Left hindlimb (tissue), 1 donor: ENCODE measurements at places on chromosomes 6 and 20.
A peak's percentile ranks its signal among the peaks of the same experiment; 100 is the strongest.

- no peak for DNase-seq
Observed at GRCh38 chr6:66930559-66931290, 1223.7 kb upstream of the EYS start.

- no peak for DNase-seq
Observed at GRCh38 chr20:4633379-4633778, 88.3 kb upstream of the PRND start.

DNA sequence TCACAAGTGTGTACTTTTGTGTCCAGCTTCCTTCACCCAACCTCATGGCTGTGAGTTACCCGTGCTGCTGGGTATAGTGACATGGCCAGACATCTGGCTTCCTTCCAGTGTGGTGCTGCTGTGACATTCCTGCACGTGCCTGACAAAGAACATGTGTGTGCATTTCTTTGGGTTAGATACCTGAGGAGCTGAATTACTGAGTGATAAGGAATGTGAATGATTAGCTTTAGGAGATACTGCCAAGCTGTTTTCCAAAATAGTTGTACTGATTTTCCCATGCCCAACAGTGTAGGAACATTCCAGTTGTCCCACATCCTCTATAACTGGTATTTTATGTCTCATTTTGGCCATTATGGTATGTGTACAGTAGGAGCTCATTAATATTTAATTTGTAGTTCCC lies 132.5 kb downstream of the PREX1 start:
- DNase-seq = no peak

DNA sequence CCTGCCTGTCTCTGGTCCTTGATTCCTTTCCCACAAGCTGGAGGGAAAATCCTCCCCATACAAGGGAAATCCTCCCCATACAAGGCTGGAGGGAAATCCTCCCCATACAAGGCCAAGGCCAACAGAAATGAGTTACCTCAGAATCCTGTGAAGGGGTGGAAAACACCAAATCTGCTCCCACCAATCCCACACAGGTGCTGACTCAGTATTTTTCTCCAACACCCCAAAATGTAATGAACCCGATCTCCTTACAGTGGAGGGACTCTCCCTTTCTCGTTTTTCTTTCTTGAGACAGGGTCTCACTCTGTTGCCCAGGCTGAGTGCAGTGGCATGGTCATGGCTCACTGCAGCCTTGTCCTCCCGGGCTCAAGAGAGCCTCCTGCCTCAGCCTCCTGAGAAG lies 6.3 kb downstream of the SNHG17 start:
- no peak for DNase-seq

DNA sequence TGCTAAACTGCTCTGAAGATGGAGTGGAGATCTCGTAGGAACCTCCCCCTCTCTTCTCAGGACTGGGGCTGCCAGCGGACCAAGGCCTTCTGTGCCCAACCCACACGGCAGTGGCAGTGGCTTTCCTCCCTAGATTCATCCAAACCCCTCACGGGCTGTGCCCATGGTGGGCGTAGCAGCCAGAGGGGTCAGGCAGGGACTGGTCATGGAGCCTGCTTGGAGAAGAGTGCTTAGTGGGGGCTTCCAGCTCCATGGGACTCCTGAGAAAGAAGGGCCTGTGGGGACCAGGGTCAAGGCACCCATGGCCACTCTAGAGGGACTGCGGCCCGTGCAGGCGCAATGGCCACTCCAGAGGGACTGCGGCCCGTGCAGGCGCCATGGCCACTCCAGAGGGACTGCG lies 86.6 kb downstream of the TAF4 start:
- DNase-seq = no peak

GRCh38 chr6:47230579-47230978 lies 79.1 kb downstream of the TNFRSF21 start:
- no peak for DNase-seq

- DNase-seq = peak; percentile 28
Observed at GRCh38 chr6:15621203-15622044, 41.4 kb downstream of the DTNBP1 start.

DNA sequence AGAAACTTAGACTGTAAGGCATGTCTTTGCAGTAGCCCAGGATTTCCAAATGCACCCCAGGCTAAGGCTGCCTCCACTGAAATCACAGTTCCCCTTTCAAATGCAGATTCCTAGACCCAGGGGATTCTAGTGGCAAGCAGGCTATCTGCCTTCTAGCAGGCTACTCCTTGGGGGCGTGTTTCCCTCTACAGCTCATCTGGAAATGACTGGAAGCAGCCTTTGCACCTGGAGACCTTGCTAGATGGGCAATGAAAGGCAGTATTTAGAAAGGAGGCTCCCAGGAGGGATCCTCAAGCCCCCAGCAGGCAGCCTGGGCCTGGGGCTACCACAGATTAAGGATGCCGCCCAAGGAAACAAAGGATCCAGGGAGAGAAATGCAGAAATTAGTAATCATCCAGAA lies 26.0 kb upstream of the SYNDIG1 start:
- DNase-seq = no peak

DNA sequence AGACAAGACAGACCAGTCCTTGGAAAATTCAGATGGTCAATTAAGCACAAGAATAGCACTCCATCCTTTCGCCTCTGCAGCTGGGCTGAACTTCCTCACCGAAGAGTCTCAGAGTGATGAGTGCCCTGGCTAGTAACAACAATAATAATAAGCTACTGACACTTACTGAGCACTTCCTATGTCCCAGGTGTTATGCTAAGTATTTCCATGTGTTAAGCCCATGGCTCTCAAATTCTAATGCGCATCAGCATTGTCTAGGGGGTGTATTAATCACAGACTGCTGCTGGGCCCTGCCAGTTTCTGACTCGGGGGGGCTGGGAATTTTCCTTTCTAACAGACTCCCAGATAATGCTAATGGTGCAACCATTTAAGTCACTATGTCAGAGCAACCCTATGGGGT lies 118.2 kb upstream of the LRFN2 start:
- DNase-seq = no peak

- no peak for DNase-seq
Observed at GRCh38 chr6:57222743-57223077, 603 bp upstream of the RAB23 start.

DNA sequence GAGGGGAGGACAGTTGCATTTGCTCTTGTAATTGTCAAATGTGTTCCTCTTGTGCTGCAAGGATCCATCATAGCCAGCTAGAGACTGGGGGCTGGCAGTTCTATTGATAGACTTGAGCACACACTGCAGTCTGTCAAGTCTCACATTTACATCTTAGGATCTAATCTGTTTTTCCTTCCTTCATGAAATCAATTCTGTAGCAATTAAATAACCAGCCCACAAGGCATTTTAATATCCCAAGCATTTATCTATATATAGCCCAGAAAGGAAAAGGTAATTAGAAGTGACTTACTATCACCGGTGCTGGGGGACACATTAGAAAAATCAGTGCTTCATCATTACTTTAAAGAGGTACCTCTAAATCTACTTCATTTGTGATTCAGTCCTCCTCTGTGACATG lies 143.0 kb upstream of the STXBP5 start:
- DNase-seq = no peak

DNA sequence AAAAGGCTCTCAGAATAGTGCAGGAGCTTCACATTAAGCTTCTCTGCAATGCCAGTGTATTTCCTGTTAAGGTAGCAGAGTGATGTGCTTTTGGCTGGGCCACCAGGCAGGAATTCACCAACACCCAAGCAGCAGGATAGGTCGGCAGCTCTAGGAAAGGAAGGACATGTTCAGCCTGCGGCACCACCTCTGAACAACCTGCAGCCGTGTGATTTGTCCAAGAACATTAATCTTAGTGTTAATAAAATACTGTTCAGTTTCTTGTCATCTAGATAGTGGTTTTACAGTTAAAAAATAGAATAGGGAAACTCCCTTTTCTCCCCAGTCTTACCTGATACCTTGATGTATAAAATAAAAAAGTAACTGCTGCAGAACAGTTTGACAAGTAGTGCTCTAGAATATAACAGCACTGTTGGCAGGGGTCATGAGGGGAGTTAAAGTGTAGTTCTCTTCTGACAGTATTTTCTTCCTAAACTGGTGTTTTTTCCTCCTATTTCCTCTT lies 18.8 kb downstream of the ZNF292 start:
- no peak for DNase-seq

DNA sequence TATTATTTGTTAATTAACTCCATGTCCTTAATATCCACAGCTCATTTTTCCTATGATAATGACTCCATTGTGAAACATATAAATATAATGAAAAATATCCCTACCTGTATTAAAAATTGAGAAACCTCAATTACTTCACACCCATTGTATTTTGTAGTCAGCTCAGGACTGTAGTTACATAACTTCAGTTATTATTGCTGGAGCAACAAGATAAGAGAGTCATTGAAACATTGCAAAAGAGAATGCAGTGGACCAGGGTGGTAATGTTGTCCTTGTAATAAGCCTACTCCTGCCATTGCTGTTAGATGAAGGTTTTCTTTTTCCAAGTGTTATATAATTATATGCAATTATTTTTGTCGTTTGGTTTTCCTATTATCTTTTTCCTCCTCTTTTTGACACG lies 184.4 kb downstream of the PRL start:
- DNase-seq = no peak

DNA sequence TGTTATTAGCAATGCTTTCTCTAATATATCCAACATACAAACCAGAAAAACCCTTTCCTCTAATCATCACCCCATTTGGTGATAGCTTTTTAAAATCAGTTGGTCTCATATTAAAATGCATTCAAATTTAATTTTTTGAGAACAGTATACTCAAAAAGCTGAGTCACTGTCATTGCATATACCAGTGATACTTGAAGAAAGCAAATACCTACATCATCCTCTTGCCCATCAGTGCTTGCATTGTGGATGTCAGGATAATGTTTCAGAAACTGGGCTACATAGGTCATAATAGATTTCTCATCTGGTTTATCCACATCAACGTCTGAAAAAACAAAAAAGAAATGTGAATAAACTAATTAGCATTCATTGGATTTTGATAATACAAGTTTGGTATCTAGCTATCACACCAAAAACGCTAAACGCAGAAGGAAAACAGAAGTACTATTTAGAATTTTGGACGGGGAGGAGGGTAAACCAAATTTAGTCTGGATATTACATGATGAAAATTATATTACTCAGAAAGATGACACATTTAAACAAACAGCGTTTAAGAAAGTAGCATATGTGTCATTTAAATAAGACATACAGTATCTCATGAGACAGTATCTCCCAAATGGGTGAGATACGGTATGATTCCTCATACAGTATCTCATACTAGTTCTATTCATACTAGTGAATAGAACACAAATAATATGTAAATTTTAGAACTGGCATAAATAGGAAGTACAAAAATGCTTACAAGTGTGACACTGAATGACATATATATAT lies 134.6 kb downstream of the SYNE1 start:
- DNase-seq = no peak

DNA sequence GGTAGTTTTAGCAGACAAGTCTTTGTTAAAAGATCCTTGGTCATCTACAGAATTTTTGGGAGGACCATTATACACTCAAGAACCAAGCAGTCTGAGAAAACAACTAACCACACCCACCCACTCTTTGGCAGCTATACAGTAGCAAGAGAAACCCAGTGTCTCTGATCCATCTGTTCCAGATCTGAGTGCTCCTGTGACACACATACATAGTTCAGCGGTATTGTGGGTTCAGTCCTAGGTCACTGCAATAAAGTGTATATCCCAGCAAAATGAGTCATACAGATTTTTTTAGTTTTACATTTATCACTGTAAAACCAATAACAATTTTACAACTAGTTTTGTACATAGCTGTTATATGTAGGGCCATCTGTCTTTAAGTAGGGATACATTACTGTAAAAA lies 47.4 kb upstream of the PAK5 start:
- DNase-seq = no peak

GRCh38 chr20:1942486-1943274 lies 47.5 kb downstream of the SIRPA start:
- no peak for DNase-seq

DNA sequence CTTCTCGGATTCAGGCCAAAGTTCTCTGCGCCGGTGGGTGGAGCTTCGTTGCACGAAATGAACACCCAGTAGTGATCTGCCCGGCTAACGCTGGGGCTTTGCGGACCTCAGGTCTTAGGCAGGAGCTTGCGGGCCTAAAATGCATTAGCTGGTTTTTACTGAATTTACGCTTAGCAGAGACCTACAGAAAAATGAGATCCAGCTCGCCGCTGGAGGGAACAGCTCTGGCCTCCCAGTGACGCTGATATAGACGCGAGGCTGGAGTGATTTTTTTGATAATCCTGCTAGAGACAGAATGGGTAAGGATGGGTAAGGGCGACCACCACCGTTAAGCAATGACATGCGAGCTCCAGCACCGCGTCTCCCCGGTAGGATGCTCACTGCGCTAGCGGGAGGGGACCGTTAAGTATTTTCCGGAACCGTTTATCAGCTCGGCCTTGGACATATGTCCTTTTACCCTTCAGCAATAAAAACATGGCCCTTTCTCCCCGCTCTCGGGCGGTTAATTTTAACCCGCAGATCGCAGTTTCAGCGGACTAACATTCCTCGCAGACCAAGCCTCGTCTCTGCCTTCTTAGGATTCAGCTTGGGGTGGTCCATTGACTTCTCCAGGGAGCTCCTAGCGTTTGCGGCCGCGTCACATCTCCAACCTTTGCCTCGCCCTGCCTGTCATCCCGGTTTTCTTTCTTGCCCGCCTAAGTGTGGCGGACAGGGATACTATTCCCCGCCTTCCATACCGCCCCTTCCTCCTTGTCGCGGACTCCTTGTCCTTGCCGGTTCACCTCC lies 109.3 kb downstream of the GPX5 start:
- peak; percentile 47 for DNase-seq

DNA sequence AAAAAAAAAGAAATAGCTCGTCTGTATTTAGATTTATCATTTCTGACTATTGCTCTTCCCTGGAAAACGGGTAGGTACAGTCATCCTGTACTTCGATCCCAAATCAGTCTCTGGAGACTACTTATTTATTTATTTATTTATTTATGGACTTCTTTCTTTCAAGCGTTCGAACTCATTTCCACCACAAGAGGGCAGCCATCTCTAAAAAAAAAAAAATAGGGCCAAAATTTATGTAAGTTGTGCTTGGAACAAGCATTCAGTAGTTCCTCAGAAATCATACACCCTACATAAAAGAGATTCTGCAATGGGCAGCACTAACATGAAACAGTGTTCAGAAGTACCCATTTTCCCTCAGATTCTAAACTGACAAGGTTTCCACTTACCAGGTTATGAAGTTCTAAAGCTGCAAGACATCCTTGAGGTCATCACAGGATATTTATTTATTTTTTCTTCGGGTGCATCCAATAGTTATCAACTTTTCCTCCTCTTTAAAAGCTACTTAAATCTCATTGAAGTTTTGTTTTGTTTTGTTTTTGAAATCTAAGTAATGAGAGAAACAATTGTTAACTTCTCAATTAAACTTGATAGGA lies 1.9 kb upstream of the BMP2 start:
- no peak for DNase-seq

DNA sequence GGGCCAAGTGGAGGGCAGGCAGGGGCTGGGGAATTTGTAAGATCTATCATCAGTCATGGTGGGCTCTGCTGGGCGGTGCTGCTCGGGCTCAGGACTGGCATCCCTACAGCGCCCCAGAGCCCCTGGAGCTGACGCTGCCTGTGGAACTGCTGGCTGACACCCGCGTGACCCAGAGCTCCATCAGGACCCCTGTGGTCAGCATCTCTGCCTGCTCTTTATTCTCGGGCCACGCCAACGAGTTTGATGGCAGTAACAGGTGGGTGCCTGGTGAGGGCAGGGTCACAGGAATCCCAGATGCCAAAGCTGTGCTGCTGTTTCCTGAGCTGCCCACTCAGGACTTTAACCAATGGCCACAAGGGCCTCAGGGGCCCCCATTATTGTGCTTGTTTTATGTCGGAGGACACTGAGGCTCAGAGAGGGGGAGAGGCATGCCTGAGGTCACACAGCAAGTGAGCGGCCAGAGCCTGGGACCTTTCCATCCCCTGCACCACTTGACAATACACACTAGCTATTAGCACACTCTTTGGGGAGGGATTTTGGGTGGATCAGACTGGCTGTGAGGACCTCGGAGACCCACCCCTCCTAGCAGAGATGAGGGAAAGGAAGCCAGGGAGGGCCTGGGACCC lies 6.3 kb downstream of the BPIFB2 start:
- no peak for DNase-seq
